GM06990 (cell line): ENCODE measurements at places on chromosomes 2 and 18.

- no peak for DNase-seq
Measured at GRCh38 chr2:200321780-200322534, 15.5 kb downstream of the SPATS2L start.

GRCh38 chr2:231931481-231931915, 5.3 kb upstream of the NPPC start:
- DNase-seq = no peak

GRCh38 chr2:217944923-217945322, 57.9 kb downstream of the TNS1 start:
- no peak for DNase-seq

DNA sequence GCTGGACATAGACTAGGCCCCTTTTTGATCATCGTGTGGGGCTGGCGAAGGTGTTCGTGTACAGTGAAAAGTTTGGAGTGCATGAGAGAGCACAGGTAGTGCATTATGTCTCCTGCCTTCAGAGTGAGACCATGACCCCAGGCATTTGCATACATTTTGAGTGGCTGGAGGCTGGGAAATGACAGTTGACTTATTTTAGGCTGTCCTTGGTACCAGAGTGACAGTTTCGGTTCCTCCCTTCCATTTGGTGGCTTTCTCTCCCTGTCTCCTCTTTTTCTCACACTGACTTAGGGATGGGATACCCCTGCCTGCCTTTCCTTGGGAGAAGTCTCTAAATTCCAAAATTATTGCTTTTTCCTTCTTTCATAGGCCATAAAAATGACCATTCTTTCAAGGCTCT, 20.1 kb downstream of the SERPINB12 start:
- peak; percentile 13 for DNase-seq

DNA sequence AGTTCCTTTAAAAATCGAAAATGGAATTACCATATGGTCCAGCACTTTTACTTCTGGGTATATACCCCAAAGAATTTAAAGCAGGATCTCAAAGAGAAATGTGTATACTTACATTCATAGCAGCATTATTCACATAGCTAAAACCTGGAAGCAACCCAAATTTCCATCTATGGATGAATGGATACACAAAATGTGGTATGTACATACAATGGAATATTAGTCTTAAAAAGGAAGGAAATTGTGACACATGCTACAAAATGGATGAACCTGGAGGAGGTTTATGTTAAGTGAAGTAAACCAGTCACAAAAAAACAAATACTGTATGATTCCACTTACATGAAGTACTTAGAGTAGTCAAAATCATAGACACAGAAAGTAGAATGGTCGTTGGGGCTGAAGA, 147.9 kb upstream of the LTBP1 start:
- DNase-seq = no peak

GRCh38 chr2:175793648-175794047, 208.4 kb downstream of the LNPK start:
- no peak for DNase-seq

GRCh38 chr2:237178396-237178795, 92.7 kb downstream of the COPS8 start:
- DNase-seq = no peak

GRCh38 chr2:181203412-181203811, 223.0 kb downstream of the UBE2E3 start:
- no peak for DNase-seq

DNA sequence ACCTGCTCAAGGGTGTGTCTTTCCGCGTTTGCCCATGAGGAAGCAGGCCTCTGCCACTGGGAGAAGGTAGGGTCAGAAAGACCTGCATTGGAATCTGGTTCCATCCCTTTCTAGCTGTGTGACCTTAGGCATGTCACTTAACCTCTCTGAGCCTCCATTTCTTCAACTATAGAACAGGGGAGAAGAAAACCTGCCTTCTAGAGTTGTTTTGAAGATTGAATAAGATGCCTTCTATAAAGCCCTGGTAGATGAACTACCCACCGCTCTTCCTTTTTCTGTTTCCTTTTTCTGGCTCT, 507 bp downstream of the NAT8 start:
- DNase-seq = no peak

DNA sequence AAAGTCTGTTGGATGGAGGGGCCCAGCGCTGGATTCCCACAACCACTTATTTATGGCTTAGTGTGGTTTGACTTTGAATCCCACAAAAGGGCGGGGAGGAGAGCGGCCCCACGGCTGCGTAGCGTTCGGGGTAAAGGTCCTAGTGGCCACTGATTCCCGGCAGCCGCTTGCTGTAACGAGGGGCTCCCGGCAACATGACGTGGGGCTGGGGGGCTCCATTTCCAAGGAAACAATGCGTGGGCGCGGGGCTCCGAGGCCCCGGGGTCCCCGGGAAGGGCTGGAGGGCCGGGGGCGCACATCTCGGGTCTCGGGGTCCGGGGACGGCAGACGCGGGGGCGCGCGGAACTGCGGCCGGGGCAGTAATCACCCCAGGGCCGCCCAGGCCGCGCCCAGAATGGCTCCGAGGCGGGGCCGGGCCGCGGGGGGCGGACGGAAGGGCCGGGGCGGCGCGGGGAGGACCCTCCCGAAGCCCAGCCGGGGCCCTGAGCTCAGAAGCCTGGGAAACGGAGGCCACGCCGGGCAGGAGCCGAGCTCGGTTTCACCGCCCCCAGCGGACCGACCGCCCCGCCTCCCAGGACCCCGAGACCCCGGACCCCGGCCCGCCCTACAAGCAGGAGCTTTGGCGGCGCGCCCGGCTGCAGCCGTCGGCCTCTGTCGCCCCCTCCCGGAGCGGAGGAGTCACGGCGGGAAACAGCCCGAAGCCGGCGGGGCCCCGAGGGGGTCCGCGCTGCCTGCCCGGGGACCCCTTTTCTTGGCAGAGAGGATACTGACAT, 11.9 kb upstream of the MLPH start:
- peak; percentile 77 for DNase-seq
